ENCODE measurements at places on chromosomes 7 and 10. TPM values are rescaled to one million over a fixed set of nuclear protein-coding genes. Genes with fewer than 3 reads are reported as not detected.

GRCh38 chr7:94325122-94325475 is 69.6 kb upstream of the COL1A2 start:
- DNase-seq: no peak

GRCh38 chr7:80453699-80454340 is 58.0 kb downstream of the GNAT3 start:
- DNase-seq: no peak

GRCh38 chr7:100017300-100017699 is 1.9 kb downstream of the ZKSCAN1 start:
- DNase-seq: no peak

- no peak for DNase-seq
These were observed 57.5 kb upstream of the MEOX2 start for GRCh38 chr7:15743926-15744480.

DNA sequence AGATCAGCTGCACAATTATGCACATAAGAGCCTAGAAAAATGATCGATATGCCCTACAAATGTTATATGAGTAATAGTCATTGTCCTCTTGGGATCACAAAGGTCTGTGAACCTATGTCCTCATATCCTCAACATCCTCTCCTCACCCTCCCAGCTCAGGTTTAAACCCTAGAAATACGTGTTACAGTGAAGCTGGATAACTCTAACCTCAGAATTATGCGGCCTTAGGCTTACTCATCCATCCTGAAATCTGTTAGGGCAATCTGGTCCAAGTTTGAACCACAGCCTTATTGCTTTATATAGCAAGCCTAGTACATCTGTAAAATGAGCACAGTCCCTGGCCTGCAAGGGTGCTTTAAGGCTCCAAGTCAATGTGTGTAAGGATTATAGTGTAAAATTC is 84.2 kb upstream of the FRMD4A start:
- no peak for DNase-seq

- DNase-seq: no peak
These were observed 7.9 kb upstream of the HOXA2 start for GRCh38 chr7:27110186-27111031.

DNA sequence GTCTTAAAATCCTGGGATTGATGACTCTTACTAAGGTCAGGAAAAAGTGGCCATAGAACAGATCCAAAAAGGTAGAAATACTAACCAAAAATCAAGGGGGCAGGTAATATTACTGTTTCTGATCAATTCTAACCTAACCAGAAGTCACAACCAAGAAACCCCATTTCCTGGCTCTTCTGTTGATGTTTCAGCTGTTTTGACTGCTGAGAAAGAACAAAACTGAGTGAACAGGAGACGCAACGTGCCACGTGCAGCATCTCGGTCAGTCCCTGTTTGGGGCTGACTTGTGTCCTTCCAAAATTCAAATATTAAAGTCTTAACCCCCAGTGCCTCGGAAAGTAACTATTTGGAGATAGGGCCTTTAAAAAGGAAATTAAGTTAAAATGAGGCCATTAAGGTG is 56.8 kb downstream of the JAZF1 start:
- no peak for DNase-seq

GRCh38 chr7:123437447-123437995 is 96.9 kb downstream of the IQUB start:
- DNase-seq: no peak

DNA sequence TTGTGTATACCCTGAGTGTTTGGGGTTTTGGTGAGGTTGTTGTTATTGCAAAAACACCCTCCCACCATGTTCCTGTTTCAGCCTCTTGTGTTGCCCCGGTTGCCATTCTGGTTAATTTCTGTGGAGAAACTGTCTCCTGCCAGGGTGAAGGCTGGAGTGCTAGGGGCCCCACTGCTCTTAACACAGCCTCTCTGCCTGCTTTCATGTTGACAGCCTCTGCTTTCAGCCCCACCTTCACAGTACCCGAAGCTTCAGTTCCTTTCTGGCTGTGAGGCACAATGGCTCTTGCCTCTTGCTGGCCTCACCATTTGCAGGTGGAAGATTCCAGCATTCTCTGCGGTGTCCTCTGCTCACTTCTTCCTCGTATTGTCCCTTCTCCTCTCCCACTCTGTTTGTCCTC is 19.2 kb downstream of the SLC18A2 start:
- no peak for DNase-seq

DNA sequence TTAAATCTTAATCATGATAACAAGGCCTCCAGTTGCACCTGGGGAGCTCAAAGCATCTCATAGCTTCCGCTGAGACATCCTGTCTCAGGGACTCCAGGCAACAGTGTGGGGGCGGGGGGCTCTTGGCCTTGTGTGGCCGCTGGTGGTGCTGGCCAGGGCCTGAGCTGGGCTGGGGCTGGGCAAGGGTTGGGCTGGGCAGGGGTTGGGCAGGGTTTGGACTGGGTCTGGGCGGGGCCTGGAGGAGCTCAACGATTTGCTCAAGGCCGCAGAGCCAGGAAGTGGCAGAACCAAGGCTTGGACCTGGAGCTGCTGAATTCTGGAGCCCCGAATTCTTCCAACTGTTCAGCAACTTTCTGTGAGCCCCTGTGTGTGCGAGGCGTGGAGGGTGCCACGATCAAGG is 37.9 kb upstream of the PSMG3 start:
- DNase-seq: no peak

- no peak for DNase-seq
These were observed 1133.3 kb downstream of the SORCS3 start for GRCh38 chr10:105774351-105774750.

GRCh38 chr7:36905841-36906240 is 181.5 kb upstream of the AOAH start:
- DNase-seq: no peak

- no peak for DNase-seq
These were observed 44.1 kb upstream of the ATP6V0A4 start for GRCh38 chr7:138842111-138842510.

The LIPK gene
- total RNA-seq: not detected

The GJD4 gene
- total RNA-seq: not detected

The SPDYE3 gene
- not detected for total RNA-seq

The THAP5 gene
- total RNA-seq: 43.7 TPM

The ARHGEF35 gene
- 0.84 TPM for total RNA-seq

The UBE3C gene
- total RNA-seq: 78.6 TPM

The AMZ1 gene
- total RNA-seq: not detected

The HGF gene
- not detected for total RNA-seq

The YWHAG gene
- 151 TPM for total RNA-seq

The KLF14 gene
- total RNA-seq: not detected

The ZNF679 gene
- not detected for total RNA-seq

The SPDYE2 gene
- not detected for total RNA-seq

The PITX3 gene
- 0.27 TPM for total RNA-seq

The EBF3 gene
- not detected for total RNA-seq

The FAM25C gene
- not detected for total RNA-seq
